Activated CD4-positive, alpha-beta T cell treated with anti-CD3 and anti-CD28 coated beads for 36 hours (primary cell): ENCODE measurements at places on chromosomes 2 and 18. TPM values are rescaled to one million over a fixed set of nuclear protein-coding genes. Genes with fewer than 3 reads are reported as not detected.
A peak's percentile ranks its signal among the peaks of the same experiment; 100 is the strongest.

DNA sequence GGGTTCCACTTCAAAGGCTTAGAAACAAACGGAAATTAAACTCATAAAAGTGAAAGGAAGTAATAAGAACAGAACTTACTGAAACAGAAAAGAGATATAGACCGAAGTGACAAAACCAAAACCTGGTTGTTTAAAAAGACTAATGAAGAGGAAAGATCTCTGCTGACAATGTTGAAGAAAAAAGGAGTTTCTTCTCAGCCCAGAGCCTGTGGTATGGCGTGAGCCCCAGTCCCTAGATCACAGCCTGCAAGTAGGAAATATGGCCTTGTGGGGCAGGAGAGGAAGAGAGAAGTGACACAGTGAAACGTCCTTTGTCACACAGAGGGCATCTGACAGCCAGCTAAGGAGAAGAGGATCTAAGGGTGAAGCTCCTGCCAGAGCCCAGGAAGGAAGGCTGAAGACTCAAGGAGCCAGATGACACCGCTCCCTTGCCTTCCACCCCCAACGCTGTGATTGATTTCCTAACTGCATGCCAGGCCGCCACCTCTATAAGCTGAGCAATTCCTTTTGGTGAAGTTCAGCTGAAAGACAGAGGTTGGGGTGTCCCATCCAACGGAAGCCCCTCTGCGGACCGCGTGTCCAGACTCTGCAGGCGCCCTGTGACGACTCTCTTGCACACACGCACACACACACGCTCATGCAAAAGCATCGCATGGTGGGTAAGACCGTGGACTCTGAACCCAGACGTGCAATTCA, 141.1 kb downstream of the HDAC4 start:
- DNase-seq: peak; percentile 58

The REG3A gene
- total RNA-seq: not detected

- DNase-seq: peak; percentile 30
Observed at GRCh38 chr2:174753038-174753633, 11.1 kb downstream of the CHRNA1 start.

The OTOS gene
- not detected for total RNA-seq

The EFR3B gene
- 1.0 TPM for total RNA-seq

The RNF125 gene
- total RNA-seq: 22.2 TPM
